ENCODE measurements at places on chromosomes 6 and 20.

DNA sequence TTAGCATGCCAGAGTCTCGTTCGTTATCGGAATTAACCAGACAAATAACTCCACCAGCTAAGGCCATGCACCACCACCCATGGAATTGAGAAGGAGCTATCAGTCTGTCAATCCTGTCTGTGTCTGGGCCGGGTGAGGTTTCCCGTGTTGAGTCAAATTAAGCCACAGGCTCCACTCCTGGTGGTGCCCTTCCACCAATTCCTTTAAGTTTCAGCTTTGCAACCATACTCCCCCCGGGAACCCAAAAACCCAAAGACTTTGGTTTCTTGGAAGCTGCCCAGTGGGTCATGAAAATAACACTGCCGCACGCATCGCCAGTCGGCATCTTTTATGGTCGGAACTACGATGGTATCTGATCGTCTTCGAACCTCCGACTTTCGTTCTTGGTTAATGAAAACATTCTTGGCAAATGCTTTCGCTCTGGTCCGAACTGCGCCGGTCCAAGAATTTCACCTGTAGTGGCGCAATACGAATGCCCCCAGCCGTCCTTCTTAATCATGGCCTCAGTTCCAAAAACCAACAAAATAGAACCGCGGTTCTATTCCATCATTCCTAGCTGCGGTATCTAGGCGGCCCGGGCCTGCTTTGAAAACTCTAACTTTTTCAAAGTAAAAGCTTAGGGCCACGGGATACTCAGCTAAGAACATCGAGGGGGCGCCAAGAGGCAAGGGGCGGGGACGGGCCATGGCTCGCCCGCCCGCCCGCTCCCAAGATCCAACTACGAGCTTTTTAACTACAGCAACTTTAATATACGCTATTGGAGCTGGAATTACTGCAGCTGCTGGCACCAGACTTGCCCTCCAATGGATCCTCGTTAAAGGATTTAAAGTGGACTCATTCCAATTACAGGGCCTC is 1958.5 kb upstream of the DEFB115 start:
- no peak for DNase-seq

DNA sequence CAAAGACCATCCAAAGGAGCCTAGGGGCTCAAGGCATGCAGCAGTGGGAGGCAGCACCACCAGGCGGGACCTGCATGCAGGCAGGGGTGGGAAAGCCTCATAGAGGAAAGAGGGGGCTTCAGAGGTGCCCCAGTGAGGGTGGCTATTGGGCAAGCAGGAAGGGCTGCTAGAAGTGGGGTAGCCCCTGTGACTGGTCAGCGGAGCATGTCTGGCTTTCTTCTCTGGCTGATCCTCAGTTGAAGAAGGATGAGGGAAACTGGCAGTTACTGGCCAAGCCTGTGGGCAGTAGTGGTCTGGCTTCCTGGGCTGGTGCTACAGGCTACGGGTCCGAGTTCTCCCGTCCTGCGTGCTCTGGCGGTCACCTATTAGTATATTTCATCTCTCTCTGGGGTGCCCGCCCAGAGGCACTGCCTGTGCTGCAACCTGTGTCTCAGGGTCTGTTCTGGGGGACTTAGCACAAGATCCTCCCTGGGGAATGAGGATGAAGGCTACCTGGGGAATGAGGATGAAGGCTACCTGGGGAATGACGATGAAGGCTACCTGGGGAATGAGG is 35.9 kb upstream of the CST7 start:
- no peak for DNase-seq

DNA sequence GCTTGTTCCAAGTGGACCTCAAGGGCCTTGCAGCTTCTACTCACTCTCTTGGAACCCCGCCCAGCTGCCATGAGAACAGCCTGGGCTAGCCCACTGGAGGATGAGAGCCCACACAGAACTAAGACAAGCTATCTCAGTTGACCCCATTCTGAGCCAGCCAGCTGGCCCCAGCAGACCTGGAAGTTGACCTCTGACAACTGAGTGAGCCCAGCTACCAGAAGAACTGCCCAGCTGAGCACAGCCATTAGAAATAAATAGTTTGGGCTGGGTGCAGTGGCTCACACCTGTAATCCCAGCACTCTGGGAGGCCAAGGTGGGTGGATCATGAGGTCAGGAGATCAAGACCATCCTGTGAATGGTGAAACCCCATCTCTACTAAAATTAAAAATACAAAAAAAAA is 37.1 kb downstream of the SNX5 start:
- no peak for DNase-seq

GRCh38 chr6:97133067-97133466 is 149.9 kb downstream of the MMS22L start:
- DNase-seq: no peak

- no peak for DNase-seq
Observed at GRCh38 chr6:134257516-134257915, 60.4 kb downstream of the SGK1 start.

DNA sequence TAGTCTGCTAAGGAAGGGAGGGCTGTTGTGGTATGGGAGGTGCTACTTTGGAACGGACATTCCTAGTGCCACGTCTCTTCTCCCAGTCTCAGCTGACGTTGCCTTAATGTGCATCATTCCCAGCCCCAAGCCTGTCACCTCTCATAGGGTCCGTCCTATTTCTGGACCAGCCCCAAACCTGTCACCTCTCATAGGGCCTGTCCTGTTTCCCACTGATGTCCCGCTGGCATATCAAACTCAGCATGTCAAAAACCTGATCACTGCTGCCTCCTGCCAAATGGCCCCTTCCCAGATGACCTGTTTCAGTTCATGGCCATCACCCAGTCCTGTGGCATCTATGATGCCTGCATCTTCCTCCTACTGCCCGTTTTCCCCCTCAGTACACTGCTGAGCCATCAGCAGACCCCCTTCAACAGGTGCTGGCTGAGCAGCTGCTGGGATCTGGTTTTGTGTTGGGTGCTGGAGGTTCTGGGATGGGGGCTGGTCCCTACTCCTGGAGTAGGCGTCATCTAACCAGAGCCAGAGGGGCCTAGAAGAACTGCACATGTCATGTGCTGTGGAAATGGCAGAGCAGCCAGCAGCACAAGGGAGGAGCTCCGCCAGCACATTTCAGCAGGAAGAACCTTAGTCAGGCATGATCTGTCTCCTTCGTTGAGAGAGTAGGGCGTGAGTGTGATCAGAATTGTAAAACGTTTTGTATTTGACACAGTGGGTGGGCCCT is 3.3 kb downstream of the ENTPD6 start:
- DNase-seq: no peak

GRCh38 chr6:163711615-163712565 is 297.4 kb downstream of the QKI start:
- DNase-seq: peak; percentile 30

GRCh38 chr6:32940656-32941213 is at the start of gene HLA-DMB:
Gene HLA-DMB (minus strand): TSS chr6:32941028. CDS start chr6:32940807, 221 bp downstream.
- DNase-seq: peak; percentile 72

DNA sequence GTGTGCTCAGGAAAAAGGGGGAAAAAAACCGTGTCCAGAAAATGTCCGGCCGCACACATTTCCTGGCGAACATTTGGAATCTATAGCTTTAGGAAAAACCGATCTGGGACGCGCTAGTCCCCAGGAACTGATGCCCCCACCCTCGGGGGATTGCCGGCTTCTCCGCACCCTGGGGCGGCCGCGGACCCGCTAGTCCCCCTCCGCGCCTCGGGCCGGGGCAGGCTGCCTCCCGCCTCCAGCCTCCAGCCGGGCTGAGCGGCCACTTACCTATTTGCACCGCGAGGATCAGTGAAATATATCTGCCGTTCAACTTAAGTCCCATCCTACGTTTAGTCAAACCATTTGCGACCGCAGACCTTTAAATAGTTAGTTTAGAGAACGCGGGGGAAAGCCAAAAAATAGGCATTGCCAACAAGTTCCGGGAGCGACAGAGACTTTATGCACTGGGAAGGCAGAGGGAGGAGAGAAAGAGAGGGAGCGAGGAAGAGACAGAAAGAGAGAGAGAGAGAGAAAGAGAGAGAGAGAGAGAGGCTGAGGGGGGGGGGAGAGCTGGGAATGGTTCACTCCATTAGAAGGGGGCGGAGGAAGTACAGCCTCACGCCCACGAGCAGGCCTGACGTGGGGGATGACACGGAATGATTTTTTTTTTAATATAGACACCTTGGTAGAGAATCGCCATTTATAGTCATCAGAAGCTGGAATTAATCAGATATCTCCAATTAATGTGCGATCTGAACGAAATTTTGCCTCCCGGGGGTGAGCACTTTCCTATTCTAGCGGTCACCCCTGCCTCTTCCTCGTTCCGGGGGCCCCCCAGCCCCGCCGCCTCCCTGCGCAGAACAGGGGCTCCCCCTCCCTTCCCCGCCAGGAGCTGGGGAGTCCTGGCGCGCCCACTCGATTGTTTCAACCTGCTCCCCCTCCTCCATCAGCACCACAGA is at the start of gene NRN1:
Gene NRN1 (minus strand): TSS at position 498 of the 938 bp plus-strand sequence. CDS start 176 bp downstream, at position 322.
- no peak for DNase-seq

GRCh38 chr20:32240205-32240604 is 32.5 kb downstream of the POFUT1 start:
- no peak for DNase-seq

GRCh38 chr6:108563292-108563691 is 2.6 kb downstream of the FOXO3 start:
- DNase-seq: no peak

DNA sequence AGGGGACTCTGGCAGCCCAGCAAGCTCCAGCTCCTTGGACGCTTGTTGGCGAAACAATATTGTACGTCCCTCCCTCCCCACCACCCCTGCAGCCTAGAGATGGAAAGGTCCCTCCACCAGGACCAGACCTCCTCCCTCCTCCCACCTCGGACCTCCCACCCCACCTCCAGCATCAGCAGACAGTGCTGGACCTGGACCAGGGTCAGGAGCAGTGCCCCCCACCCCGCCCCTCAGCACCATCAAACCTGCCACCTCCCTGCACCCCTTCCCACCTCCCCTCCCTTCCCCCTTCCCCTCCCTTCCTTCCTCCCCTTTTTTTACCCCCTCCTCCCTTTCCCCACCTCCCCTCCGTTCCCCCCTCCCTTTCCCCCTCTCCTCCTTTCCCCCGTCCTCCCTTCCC is 98.4 kb downstream of the TAF4 start:
- DNase-seq: no peak

GRCh38 chr20:48965189-48965910 is 43.8 kb downstream of the ARFGEF2 start:
- DNase-seq: no peak

DNA sequence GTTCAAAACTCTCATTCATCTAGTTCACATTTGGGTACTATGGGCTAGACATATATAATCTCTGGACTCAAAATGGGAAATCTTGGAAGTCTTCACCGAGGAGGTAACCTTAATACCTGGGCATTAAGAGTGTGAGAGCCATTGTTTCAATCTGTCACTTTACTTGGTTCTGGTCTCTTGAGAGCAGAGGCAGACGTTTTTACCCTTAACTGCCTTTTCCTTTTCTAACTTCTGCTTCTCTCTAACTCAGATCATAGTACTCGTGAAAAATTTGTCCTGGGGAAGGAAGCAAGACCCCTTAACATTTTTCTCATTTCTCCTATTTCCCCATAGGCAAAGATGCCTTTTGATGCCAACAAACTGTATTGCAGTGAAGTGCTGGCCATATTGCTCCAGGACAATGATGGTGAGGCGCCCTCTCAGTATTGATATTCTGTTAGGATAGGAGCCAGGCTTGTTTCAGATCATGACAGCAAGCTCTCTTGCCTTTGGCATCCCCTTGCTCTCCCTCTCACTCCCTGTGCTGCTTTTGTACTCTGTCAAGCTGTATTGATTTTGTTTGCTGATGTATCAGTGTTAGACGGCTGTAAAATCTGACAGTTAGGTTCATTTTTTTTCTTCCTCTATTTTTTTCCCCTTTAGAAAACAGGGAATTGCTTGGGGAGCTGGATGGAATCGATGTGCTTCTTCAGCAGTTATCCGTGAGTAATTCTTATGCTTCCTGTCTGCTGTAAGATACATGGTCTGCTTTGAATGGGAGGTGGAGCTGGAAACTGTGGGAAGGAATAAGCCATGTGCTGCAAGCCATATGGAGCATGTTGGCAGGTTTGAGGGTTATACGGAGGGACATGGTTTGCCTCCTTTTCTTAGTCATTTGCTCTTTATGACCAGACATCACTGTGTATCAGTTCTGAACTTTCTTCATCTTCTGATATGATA is 83.5 kb downstream of the CTNNBL1 start:
- DNase-seq: no peak

DNA sequence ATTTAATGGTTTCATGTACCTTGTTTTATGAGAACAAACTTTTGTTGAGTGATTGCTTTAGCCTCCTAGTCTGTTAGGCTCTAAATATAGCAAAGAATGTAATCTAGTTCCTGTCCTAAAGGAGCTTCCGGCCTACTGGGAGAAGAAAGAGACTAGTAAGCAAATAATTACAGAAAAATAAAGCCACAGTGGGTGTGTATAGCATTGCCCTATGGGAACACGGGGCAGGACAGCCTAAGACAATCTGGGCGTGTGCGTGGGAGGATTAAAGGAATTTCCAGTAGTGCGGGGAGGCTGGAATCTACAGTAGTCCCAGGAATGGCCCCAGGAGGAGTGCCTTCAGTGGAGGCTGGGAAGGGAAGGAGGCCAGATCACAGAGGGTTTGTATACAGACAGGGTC is 98.1 kb upstream of the AKAP12 start:
- DNase-seq: no peak

GRCh38 chr6:100693249-100693927 is 187.7 kb downstream of the ASCC3 start:
- DNase-seq: no peak

DNA sequence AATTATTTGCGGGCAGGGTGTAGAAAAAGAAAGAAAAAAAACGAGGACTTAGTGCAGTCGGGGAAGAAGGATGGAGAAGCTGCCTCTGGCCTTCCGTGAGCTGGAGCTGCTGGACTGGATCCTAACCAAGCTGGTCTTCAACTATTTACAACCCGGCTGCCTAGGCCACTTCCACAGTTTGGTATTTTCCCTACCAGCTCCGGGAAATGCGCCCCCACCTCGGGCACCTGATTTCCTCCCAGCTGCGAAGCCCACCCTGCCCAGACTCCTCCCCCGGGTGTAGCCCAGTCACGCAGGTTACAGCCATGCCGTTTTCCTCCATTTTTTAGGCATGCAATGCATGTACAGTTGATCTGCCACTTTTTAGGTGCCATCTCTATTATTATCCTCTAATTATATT is 21.2 kb downstream of the THEMIS start:
- DNase-seq: no peak

- DNase-seq: no peak
Observed at GRCh38 chr20:59247731-59248684, 52.4 kb upstream of the EDN3 start.

DNA sequence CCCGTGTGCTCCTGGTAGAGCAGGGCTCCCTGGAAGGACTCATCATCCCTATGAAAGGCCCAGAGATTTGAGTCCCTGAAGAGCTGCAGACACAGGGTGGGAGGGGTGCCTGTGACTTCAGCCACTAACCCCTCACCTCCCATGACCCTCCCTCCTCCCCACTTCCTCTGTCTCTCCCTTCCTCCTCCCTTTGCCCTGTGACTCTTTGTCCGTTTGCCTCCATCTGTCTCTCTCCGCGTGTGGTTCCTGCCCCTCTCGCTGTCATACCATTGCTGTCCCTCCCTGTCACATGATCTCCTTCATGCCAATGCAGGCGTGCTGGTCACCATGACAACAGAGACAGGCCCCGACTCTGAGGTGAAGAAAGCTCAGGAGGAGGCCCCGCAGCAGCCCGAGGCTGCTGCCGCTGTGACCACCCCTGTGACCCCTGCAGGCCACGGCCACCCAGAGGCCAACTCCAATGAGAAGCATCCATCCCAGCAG is 19.0 kb downstream of the EPB41L1 start:
- peak; percentile 46 for DNase-seq

- DNase-seq: no peak
Observed at GRCh38 chr6:166765234-166765541, 138.1 kb upstream of the RPS6KA2 start.

GRCh38 chr20:8082025-8082424 is 50.0 kb upstream of the PLCB1 start:
- peak; percentile 41 for DNase-seq

- DNase-seq: no peak
Observed at GRCh38 chr6:151022492-151022891, 157.0 kb downstream of the MTHFD1L start.

- no peak for DNase-seq
Observed at GRCh38 chr6:87637106-87637505, 47.2 kb downstream of the ORC3 start.

Data from HT-29 (cell line).